ENCODE measurements at places on chromosomes 11 and 22. TPM values are rescaled to one million over a fixed set of nuclear protein-coding genes. Genes with fewer than 3 reads are reported as not detected.

The KLHL35 gene
- 0.79 TPM for total RNA-seq

The OR5D16 gene
- total RNA-seq = not detected

The PI4KA gene
- 83.9 TPM for total RNA-seq

The CCDC89 gene
- total RNA-seq = 2.5 TPM
